Muscle of arm (tissue), 14 donors: ENCODE measurements at places on chromosomes 13 and 19.
A peak's percentile ranks its signal among the peaks of the same experiment; 100 is the strongest.

- DNase-seq: no peak
These were observed 26.8 kb downstream of the CLDN10 start for GRCh38 chr13:95579303-95579702.

DNA sequence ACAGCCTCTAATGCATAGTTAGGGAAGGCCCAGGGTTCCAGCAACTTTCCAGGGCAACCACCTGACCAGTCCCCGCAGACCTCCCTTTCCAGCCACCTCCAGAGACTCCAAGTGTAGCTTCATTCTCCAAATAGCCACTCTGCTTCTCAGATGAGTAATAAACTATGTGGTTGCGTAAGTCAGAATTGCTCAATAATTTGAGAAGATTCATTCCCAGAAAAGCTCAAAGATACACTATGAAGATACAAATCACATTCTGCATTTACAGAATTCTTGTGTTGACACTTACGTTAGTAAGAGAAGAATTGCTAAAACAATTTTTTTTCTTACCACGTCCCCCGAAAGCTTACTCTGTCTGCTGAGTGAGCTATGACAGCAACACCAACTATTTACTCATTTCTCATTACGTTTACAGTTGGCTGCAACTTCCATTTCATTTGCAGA lies 8.2 kb upstream of the LATS2 start:
- peak; percentile 64 for DNase-seq

DNA sequence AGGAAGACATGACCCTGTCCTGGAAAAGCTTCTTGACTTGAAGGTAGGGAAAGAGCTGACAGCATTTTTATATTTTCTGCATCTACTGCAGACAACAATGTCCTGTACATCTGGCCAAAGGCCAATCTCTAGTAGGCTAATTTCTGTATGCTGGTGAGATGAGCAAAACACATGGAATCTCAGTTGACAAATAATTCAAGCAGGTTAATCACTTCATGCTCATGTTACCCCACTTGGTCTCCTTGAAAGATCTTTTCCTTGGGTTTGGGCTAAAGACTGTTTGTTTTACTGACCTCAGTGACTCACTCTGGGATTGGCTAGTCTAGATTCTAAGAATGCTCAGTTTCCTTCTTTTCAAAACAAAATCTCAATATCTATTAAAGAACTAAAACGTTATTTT lies 298.8 kb downstream of the LMO7 start:
- DNase-seq: no peak

DNA sequence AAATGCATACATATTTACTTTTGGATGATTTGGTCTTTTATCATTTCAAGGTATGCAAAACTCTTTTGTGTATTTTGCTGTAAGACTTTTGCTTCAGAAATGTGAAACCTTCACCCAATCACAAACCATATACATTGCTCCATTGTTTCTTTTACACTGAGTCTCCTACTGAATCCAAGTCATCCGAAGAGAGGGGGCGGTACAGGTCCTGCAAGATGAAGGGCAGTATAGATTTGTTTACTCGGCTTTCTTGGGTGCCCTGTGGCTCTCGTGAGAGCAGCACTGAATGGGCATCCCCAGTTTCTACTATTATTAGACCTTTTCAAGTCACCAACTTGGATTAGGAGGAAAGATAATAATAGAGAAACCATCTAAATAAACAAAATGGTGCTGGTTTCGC lies 280.6 kb downstream of the DCLK1 start:
- no peak for DNase-seq

- no peak for DNase-seq
These were observed 40.0 kb upstream of the TPP2 start for GRCh38 chr13:102556806-102557205.
